ENCODE measurements at places on chromosomes 5 and 9.

DNA sequence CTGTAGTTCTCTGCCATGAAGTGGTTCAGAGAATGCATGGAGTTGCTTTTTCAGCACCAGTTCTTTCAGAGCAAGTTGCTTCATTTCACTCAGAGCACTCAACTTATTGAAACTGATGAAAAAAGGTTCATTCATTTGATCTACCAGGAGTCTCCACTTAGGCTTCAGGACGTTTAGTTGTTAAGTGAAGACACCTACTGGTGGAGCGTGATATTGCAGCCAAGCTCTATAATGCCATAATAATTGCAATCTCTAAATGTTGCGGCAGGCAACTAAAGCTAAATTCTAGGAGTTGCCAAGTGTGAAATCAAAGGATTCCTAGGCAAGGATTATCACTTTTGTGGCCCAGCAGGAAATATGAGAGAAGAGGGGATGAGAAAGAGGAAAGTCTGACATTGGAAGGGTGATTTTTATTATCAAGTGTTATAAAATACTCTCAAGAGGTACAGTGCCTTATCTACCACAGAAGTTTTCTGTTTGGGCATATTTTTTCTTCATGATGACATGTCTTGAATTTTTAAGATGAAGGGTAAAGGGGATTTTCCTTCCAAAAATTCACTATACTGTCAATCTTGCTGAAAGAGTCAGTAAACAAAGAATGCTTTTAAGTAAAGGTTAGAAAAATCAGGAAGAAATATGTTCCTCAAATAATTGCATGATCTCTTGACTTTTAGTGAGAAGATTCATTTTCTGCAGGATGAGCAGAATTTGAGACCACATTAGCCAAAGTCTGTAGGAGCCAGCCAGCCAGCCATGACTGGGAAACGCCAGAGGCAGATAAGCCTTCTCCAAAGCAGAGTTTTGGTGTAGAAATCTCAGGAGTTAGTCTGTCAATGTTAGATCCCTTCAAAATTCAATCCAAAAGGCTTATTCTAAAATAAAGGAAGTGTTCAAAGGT lies 83.4 kb downstream of the SH3PXD2B start:
- DNase-seq = no peak

- DNase-seq = no peak
Measured at GRCh38 chr5:124139477-124139876, 607.0 kb downstream of the ZNF608 start.

GRCh38 chr9:33408087-33408486 lies 5.7 kb upstream of the AQP7 start:
- DNase-seq = no peak

DNA sequence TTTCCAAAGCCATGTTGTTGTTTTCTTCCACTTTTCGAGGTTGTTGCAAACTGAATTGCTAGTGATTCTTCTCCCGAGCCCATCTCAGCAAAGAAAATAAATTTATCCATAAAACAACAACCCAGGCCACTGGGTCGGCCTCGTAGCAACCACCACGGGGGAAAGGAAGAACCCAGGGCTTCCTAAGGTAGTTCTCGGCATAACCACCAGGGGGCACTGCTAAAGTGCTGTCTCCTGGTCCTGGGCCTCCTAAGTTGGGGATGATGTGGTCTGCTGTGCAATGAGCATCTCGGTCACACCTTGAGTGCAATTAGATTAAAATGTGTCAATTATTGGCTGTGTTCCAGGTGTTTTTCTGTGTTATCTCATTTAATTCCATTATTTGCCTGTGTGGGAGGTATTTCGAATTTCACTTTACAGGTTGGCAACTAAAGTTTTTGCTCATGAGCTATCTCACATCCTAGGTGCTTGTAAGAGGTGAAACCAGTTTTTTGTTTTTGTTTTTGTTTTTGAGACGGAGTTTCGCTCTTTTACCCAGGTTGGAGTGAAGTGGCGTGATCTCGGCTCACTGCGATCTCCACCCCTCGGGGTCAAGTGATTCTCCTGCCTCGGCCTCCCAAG lies 102.8 kb upstream of the DAP start:
- DNase-seq = peak; percentile 45

- no peak for DNase-seq
Measured at GRCh38 chr5:173855162-173855994, 32.8 kb upstream of the CPEB4 start.

DNA sequence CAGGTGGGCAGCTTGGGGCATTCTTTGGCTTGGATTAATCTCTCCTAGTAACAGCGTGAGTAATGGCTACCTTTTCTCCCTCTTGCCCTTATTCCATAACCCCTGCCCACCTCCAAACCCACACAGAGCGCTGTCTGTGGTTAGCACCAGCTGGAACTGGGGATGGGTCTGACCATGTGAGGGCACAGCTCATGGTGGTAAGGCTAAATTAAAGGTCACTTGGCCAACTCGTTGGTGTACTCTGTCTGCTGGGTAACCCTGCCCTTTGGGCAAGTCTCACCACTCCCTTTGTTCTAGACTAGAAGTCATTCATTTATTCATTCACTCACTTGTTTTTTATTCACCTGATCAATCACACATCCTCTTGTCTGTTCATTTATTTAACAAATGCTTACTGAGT lies 27.8 kb downstream of the PPARGC1B start:
- DNase-seq = no peak

DNA sequence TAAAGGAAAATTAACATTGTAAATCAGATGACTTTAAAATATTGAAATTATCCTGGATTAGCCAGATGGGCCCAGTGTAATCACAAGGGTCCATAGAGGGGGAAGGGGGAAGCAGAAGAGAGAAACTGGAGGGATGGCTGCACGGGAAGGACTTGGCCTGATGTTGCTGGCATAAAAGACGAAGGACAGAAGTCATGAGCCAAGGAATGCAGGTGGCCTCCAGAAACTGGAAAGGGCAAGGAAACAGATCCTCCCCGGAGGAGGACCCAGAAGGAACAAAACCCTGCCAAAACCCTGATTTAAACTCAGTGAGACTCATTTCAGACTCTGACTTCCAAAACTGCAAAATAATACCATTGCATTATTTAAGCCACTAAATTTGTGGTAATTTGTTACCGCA lies 100.2 kb downstream of the ADAMTS2 start:
- DNase-seq = no peak

DNA sequence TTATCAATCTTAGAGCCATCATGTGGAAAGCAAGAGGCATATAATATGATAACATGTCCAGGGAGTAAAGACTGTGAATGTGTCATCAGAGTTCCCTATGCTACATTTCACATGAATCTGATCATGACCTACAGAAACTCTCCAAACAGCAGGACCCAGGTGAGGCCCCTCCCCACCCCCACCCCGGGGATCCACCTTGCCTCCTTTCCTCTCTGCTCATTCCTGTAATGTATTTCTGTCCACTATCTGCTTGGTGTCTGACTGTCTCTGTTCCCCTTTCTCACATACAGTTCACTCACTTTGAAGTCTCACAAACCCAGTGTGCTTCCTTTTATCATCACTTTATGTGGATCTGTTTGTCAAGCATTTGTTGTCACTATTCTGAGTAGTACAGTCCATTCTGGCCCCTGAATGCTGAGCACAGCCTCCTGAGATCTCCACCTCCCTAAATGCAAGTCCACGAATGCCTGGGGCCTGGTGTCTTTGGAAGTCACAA lies 76.4 kb upstream of the SMARCA2 start:
- DNase-seq = no peak

DNA sequence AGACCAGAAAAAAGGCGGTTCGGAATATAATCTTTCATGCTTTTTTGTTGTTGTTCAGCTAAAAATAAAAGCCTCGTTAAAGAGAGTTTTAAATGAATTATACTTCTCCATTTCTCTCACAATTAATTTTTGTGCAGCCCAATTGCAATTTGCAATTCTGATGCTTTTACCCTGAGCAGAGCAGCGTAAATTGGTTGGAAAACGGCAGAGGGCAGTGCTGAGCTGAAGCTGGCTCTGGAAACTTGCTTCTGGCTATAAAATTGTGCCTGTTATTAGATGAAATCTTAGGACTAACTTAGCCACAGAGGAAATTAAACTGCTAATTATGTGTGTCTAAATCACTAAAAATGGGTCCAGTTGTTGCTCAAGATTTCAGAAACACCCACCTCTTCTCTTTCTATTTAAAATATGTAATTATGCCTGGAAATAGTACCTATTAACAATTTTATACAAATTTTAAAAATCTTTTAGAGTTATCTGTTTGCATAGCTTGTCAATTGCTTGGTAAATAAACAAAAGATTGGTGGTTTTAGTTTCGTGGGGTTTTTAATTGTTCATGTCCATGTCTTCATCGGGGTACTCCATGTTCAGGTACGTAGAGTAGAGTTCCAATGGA lies 441.8 kb upstream of the TLE4 start:
- peak; percentile 83 for DNase-seq

GRCh38 chr9:90025816-90026215 lies 421.0 kb downstream of the GADD45G start:
- DNase-seq = no peak

DNA sequence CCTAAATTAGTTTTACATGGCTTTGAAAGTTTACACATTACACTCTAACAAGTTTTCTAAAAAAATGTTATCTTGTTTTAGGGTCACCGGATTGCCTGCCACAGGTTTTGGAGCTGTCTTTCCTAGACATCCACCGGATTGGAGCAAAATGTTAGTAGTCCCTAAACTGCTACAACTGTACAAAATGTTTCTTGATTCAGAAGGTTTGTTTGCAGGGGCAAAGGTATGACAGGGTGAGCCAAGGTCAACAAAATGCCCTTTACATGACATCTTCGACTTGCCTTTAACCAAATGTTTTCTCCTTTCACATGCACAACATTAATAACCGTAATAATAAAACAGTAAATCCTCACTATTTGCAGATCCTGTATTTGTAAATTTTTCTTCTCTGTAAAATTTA lies 37.2 kb downstream of the CFAP95 start:
- no peak for DNase-seq

DNA sequence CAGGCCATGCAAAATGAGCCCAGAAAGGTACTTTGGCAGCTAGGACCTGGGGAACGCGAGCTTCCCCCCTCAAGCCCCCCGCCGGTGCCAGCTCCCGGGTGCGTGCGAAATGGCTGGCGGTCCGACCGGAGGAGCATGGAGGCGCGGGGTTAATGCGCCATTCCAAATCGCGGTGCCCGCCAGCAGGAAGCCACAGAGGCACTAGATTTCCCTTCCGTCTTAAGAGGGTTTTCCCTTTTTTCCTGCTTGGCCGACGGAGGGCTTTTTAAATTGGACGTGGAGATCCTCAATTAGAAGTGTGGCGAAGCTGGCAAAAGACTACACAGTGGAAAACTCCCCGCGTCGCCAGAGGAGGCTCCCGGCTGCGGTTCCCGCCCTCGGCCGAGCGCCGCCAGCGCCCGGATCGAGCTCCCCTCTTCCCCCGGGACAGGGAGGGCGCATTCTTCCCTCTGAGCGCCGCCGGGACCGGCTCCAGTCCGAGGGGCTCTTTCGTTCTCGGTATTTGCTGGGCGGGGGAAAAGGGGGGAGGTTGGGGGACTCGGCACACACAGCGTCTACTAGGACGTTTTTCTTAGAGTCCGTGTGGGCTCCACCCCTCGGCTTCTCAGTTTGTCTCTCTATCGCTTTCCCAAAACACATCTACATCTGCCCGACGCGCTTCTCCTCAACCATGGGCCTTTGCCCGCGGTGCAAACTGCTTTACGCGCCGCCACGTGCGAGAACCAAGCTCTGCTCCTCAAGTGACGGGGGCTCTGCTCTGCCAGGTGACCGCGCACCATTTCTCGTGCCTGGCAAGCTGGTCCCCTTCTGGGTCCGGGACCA lies 3.0 kb downstream of the GDNF start:
- DNase-seq = peak; percentile 82

DNA sequence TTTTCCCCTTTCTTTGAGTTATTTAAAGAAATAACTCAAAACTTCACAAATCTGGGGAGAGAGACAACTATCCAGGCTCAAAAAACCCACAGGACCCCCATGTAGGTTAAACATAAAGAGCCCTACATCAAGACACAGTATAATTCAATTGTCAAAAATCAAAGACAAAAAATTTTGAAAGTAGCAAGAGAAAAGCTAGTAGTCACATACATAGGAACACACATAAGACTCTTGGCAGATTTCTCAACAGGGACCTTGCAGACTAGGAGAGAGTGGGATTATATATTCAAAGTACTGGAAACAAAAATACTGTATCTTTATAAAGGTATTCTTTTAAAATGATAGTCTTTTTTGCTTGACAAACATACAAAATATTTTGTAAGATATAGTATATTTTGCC lies 296.9 kb downstream of the OSTF1 start:
- no peak for DNase-seq

DNA sequence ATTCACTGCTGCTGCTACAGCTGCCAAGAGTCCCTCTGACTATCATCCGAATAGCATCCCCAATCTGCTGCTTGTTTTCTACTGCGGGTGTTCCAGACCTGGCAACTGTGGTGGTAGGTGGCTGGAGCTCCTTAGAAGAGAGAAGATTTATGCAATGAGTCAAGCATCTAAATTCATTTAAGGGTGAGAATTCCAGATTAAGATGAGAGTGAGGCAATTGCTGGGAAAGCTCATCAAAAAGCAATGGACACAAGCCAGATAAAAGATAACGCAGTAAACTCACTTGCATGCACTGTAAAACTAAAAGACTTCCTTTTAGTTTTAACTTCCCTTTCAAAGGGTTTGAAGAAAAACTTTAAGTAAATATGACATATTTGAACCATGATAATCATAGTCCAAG lies 3.9 kb downstream of the PLK2 start:
- no peak for DNase-seq

GRCh38 chr9:13034694-13035002 lies 244.8 kb downstream of the MPDZ start:
- no peak for DNase-seq

GRCh38 chr9:134283111-134283515 lies 43.1 kb upstream of the RXRA start:
- DNase-seq = peak; percentile 63

DNA sequence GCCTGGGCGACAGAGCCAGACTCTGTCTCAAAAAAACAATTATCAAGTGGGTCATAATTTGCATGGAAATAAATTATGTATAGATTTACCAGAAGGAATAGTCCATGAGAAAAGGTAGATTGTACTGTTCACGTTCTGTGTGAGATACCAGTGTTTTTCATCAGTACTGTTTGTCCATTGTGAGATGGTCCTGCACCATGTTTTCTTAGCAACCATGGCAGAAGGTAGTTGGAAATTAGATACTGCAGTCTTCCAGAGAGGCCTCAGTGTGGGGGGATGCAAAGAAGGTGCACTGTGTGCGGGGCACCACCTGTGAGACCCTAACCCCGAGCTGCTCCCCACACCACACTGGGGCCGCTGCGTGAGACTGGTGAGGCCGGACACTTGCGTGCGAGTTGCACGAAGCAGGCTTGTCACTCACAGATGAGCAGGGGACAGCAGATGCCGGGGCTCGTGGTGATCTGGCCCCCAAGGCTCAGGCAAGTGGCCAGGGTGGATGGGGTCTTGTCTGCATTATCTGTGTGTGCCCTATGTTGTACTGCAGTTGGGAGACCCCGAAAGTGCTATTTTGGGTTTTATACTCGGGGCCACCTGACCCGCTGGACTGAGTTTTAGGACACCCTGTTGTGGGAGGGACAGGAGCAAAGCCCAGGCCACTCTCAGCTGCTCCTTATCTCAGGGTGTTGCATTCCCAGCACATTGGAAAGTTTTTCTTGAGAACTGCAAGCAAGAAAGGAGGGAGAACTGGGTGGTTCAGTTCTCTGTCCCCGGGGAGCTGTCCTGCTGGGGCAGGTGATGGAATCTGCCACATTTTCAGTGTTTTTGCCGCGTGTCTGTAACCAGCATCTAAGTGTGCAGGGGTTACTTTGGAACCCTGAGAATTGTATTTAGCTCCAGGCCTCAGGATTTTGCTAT lies 61.9 kb downstream of the EHMT1 start:
- no peak for DNase-seq

Measured in head of caudate nucleus (tissue), 42 donors.